Stimulated activated CD4-positive, alpha-beta T cell treated with anti-CD3 and anti-CD28 coated beads, Interleukin-4, amount 100 ng/mL, for 1 hour (primary cell): ENCODE measurements at places on chromosomes 16 and 17.

DNA sequence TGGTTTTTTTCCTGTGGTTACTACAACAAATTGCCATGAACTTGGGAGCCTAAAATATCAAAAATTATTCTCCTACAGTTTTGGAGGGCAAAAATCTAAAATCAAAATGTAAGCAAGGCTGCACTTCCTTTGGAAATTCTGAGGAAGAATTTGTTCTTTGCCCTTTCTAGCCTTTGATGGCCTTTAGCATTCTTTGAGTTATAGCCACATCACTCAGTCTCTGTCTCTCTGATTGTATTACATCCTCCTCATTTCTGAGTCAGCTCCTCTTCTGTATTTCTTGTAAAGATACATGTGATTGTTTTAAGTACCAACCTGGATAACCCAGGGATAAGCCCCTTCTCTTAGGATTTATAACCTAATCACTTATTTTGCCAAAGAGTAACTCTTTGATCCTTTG is 282.0 kb downstream of the BCAS3 start:
- DNase-seq: no peak

DNA sequence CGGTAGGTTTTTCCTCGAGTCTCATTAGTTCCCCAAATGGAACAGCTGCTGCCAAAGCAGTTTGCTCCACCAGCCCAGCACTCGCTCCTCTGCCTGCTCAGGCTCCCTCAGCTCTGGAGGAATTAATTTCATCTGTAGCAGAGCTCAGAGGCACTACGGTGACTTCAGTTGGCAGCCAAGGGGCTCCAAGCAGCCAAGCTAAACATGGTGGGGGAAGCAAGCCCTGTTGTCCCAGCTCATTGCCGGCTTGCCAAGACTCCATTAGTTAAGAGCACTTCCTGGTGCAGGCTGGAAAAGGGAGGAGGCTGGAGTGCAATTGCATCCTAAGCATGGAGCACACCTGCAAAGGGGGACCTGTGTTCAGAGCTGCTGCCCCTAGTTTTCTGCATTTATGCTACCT is 78.7 kb upstream of the GPRC5B start:
- no peak for DNase-seq

GRCh38 chr17:34886831-34887230 is 74.4 kb downstream of the CCT6B start:
- no peak for DNase-seq

DNA sequence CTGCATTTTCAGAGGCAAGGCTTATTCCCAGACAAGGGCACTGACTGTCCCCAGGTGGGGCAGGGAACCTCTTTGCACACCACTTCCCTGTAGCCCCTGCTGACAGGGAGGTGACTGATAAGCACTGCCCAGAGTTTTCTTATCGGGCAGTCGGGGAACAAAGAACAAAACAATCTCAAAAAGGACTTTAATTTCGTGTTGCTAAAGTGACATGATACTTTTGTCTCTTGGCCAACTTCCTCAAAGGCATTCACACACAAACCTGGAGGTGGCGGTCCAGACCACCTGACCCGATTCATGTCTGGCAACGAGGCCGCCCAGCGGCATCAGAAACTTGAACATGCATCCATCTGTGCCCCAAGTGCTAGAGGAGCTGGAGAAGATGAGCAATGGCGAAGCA is 28.9 kb downstream of the ZDHHC7 start:
- DNase-seq: no peak

GRCh38 chr17:72843591-72843990 is 248.9 kb downstream of the SLC39A11 start:
- no peak for DNase-seq

DNA sequence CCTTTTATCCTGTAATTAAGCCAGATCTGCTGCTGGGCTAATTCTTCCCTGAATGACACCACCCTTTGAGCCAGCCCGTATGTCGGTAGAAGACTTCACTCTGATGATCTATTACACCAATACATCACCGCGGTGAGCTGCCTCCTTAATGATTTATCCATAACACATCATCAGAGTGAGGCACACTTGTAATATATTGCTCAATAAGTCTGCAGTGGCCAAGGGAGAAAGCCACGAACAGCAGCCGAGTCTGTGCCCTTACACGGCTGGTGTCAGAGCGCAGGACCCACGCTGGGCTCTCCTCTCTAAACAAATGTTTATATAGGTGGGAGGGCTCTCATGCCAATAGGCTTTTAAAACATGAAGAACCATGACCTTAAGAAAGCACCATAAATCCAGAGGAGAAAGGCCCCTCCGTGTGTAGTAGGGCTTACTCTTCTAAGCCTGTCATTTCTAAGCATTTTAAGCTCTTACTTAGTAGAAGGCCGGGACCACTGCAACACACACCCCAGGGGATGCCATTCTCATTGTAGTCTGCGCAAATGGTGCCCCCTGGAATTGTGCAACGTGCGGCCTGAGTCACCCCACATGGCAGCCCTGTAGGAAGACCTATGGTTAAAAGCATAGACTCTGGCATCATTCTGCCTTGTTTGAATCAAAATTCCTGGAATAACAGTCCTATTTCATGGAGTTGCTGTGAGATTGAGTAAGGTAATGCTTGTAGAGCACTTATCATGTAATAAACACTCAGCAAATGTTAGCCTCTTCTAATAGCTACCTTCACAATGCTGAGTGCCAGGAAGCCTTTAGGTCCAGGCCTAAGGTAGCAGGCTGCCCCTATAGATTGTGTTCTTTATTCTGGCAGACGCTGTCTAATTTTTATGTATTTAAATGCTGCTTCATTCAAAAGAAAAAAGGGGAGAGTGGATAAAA is 26.1 kb downstream of the MRPS23 start:
- no peak for DNase-seq

DNA sequence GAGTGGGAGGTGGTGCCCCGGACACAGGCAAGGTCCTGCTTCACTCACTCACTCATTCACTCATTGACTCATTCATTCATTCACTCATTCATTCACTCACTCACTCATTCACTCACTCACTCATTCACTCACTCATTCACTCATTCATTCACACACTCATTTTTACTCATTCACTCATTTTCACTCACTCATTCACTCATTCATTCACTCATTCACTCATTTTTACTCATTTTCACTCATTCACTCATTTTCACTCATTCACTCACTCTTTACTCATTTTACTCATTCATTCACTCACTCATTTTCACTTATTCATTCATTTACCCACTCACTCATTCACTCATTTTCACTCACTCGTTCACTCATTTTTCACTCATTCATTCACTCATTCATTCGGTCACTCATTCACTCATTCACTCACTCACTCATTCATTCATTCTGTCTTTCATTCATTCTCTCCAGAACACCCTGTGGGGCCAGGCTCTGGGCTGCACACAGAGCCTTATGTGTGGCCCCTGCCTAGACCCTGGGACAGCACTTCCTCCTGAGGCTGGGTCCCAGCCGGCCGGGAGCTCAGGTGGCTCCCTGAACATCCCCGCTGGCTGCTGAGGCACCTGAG is 9.2 kb downstream of the RPUSD1 start:
- no peak for DNase-seq

DNA sequence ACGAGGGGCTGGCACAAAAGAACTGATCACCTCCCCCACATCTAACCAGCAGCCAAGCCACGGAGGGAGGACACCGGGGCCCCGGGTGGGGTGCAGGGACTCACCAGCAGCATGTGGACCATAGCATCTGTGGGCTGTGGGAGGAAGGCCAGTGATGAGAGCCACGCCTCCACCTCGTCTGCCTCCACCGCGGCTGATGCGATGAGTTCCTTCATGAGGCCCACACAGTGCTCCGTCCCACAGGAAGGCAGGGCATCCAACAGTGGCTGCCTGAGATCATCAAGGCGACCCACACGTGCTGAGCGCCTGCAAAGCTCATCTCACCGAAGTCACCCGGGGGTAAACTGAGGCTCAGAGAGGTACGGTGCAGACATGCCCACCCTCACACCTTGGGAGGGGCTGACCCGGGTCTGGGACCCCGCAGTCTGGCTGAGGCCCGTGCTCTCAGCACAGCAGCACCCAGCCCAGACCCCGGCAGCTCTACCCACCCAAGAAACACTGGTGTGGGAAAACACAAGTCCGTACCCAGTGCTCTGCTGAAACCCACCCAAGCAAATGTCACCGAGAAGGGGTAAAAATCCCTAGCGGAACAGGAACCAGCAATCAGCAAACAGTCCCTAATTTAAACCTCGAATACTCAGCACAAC is 85.9 kb downstream of the LITAF start:
- DNase-seq: no peak

DNA sequence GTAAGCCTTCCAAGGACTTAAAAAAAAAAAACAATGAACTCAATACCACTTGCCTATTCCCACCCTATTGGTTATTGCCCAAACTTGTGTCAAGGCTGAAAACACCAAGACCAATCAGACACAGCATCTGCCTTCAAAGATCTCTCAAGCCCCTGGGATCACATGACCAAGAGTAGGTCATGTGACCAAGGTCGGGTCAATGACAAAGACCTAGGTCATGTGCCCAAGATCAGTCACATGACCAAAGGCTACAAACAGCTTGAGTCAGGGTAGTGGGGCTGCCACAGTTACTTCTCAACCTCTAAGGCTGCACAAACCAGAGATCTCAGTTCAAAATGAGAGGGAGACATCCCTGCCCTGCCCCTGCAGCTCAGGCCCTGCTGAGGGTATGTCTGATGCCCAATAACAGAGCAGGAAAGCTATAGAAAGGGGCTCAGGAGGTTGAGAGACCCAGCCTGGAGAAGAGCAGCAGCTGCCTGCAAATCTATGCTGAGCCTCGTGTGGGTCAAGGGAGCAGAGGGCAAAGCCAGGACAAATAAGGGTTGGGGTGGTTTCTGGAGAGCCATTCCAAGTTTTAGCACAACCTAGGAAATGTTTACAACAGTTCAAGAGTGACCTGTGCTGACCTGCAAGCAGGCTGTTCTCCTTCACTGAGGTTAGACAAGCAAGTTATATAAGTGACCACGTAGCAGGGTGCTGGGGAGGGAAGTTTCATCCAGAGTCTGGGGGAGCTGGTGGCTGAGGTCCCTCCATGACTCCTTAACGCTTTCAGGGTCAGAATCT is 48.8 kb downstream of the PIMREG start:
- no peak for DNase-seq

- no peak for DNase-seq
Measured at GRCh38 chr16:4373909-4374742, 2.5 kb downstream of the VASN start.

- DNase-seq: peak; percentile 82
Measured at GRCh38 chr17:38701504-38702165, 3.4 kb upstream of the MLLT6 start.

- no peak for DNase-seq
Measured at GRCh38 chr16:510066-510825, 17.3 kb upstream of the CAPN15 start.

GRCh38 chr16:9109255-9109654 is 17.8 kb downstream of the HAPSTR1 start:
- no peak for DNase-seq

- no peak for DNase-seq
Measured at GRCh38 chr17:64964796-64965195, 45.5 kb upstream of the LRRC37A3 start.

- DNase-seq: no peak
Measured at GRCh38 chr17:28746611-28747050, 2.8 kb downstream of the TRAF4 start.

DNA sequence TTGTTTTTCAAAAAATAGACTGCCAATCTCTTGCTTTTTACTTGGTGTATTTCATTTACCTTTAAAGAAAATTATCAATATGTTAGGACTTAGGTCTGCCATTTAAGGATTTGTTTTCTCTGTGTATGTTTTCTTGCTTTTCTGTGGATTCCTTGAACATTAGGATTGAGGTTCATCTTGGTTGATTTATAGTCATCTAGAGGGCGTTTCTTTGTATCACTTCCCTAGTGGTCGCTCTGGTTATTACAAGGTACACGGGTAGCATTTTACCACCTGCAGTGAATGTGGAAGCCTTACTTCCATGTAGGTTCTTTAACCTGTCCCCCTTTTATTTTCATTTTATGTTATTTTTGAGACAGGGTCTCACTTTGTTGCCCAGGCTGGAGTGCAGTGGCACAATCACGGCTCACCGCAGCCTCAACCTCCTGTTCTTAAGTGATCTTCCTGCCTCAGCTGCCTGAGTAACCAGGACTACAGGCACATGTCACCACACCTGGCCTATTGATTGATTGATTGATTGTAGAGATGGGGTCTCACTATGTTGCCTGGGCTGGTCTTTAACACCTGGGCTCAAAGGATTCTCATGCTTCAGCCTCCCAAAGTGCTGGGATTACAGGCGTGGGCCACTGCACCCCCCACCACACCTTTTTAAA is 35.2 kb upstream of the CBX4 start:
- no peak for DNase-seq

DNA sequence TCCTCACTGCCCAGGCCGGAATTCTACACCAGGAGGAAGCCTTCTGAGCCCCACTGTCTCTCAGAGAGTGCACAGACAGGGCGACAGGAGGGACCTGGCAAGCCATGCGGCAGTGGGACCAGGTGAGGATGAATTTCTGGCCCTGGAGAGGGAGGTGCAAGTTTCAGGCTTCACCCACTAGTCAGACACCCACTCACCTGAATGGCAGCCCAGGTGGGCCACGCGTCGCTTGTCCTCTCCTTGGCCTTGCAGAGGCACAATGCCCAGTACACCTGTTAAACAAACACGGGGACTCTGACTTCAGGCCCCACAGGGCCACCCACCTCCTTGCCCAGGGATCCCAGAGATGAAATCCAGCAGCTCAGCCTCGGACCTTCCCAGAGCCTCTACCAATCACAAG is 4.2 kb downstream of the CORO7 start:
- no peak for DNase-seq

DNA sequence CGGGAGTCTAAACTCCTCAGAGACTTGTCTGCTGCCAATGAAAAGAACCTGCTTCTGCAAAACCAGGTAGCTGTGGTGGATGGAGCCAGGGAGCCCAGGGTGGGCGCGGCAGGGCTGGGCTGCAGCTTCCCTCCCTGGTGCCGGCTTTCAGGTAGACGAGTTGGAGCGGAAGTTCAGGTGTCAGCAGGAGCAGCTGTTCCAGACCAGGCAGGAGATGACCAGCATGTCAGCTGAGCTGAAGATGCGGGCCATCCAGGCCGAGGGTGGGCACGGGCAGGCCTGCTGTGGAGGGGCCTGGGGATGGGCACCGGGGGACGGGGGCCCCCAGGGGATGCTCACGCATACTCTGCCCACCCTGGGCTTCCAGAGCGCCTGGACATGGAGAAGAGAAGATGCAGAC is 3.2 kb upstream of the RAC3 start:
- no peak for DNase-seq

GRCh38 chr16:24255456-24256371 is at the start of gene CACNG3:
TSS of gene CACNG3 (plus strand) at chr16:24256335. CDS start at chr16:24256755, 420 bp downstream.
- DNase-seq: peak; percentile 48
